ENCODE measurements at places on chromosomes 3 and 15. TPM values are rescaled to one million over a fixed set of nuclear protein-coding genes. Genes with fewer than 3 reads are reported as not detected.

Gene TPRG1
- 0.16 TPM for polyA plus RNA-seq

Gene SATB1
- polyA plus RNA-seq, result 14.4 TPM

Gene VGLL4
- 31.3 TPM for polyA plus RNA-seq

Gene MESP1
- 0.20 TPM for polyA plus RNA-seq

Gene MYO5C
- 0.13 TPM for polyA plus RNA-seq

Gene SEMA6D
- polyA plus RNA-seq, result 1.1 TPM

Gene PPM1L
- 0.72 TPM for polyA plus RNA-seq

Gene RPSA
- 4,053 TPM for polyA plus RNA-seq

Gene SEMA3G
- not detected for polyA plus RNA-seq

Gene DLEC1
- 0.06 TPM for polyA plus RNA-seq

Gene CCDC9B
- polyA plus RNA-seq, result 6.0 TPM

Gene CHRD
- 0.83 TPM for polyA plus RNA-seq

Gene SNURF
- 3.1 TPM for polyA plus RNA-seq

Gene SPINK8
- polyA plus RNA-seq, result not detected

Gene PML
- 10.7 TPM for polyA plus RNA-seq
